Fibroblast of skin of left quadriceps (primary cell): ENCODE measurements at places on chromosomes 2 and 18.

DNA sequence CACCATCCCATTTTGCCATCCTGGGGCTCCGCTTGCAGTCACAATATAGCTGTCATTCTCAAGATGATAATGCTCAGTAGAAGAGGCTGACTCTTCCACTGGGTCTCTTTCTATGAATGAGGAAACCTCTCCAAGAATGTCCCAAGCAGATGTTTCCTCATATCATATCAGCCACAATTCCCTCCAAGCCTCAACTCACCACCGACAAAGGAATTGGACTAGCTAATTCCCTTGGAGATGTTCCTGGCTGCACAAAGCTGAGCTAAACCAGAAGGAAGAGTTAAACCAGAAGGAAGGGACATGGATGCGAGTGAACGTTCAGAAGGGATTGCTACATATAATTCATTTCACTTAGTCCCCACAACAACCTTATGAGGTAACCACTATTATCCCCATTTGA, 65.0 kb upstream of the NPAS2 start:
- no peak for DNase-seq

- DNase-seq = no peak
These were observed 135.8 kb upstream of the HAAO start for GRCh38 chr2:42928161-42928691.

DNA sequence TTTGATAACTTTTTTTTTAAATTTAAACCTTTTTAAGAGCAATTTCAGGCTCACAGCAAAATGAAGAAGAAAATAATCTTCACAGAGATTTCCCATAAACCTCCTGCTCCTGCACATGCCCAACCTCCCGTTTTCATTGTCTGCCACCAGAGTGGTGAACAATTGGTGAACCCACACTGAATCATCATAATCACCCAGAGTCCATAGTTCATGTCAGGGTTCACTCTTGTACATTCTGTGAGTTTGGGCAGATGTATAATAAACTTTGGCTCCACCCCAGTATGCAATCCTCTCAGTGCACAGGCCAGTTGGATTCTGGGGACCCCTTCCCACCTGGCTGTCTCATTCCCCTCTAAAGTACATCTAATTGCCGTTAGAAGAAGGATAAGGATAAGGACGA, 24.4 kb downstream of the C18orf54 start:
- no peak for DNase-seq

DNA sequence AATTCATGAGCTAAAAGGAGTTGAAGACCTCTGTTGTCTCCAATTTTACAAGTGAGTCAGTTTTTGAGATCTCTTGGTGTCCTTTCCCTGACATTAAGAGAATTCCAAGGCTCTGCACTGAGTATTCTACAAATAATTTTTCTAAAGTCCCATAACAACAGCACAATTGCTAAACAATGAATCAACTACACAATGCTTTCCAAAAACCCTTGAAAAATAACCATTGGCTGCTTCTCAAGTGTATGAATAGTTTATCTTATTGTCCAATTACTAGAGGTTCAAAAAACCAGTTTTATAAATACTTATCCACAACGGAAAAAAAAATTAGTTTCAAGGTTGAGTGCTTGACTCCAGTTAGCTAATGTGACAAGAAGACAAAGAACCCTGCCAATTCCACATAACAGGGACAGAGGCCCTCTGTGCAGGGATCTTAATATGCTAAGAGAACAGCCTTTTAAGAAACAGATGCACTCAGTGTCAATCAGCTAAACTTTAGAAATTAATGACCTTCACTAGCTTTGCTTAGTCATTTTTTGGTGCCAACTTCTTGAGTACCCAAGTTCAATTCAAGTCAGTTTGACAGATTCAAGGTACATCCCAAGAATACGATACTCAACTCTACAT, 266.6 kb upstream of the CYP26B1 start:
- no peak for DNase-seq

- no peak for DNase-seq
These were observed 5.3 kb upstream of the KCTD18 start for GRCh38 chr2:200515155-200515554.
